ENCODE measurements at places on chromosomes 2 and 18.

- no peak for DNase-seq
These were observed 100.3 kb upstream of the NABP1 start for GRCh38 chr2:191577605-191578004.

DNA sequence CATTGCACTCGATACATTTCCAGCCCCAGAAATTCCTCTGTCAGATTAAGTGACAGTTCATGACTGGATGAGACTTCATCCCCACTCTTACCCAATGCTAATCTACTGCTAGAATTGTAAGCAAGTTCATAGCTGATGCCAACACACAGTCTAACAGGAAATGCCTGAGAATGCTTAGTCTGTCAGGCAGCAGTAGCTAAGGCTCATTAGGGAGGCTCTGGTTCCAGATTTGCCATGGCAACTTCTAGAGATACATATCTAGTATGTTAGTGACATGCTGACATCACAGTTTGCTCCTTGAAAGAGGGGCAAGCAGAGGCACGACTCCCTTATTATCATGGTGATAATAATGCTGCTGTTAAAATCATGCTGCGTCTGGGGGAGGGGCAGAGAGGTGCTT, 198.4 kb downstream of the RBM43 start:
- DNase-seq = no peak

- no peak for DNase-seq
These were observed 17.6 kb upstream of the PPP4R1 start for GRCh38 chr18:9631814-9632496.

DNA sequence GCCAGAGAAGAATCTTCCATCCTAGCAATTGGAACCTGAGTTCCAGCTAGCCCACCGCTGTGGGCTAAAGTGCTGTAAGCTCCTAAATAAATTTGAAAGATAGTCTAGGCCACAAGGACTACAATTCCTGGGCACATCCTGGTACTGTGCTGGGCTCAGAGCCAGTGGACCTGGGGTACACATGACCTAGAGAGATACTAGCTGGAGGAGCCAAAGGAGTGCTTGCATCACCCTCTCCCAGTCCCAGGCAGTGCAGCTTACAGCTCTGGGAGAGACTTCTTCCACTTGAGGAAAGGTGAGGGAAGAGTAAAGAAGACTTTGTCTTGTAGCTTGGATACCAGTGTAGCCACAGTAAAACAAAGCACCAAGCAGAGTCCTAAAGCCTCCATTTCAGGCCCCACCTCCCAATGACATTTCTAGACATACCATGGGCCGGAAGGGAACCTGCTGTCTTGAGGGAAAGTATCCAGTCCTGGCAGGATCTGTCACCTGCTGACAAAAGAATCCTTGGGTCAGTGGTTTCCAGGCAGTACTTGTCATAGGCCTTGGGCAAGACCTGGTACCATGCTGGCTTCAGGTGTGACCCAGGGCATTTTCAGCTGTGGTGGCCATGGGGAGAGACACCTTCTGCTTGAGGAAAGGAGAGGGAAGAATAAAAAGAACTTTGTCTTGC, 89.5 kb downstream of the TMEM185B start:
- no peak for DNase-seq

GRCh38 chr2:13996527-13996926, 636.0 kb upstream of the LRATD1 start:
- DNase-seq = no peak

DNA sequence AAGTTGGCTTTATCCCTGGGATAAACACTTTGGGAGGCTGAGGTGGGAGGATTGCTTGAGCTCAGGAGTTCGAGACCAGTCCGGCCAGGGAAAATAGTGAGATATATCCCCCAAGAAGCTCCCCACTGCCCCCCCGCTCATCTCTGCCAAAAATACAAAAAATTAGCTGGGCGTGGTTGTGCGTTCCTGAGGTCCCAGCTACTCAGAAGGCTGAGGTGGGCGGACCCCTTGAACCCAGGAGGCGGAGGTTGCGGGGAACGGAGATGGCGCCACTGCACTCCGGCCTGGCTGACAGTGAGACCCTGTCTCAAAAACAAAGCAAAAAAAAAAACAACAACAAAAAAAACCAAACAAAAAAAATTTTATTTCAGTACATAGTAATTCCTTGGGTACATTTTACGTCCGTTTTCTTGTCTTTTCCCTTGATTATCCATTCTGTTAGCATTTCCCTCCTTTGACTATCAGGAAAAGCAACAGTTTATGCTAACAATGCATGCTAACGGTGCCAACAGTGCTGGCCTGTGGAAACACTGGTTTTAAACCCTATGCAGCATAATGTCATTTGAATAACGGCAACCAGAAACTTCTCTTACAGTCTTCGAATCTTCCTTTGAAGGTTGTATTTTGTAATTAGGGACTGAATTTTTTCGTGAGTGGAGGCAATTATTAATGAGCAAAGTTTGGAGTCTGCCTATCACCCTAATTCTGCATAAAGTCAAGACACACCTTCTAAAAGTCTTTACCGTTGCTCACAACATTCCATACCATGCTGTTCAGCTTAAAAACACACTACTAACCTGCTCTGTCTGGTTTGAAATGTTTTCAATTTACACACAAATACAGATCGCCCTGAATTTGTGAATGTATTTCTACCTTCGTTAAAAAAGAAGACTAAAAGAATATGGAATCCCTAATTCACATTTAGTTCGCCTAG, 721 bp upstream of the MIB1 start:
- DNase-seq = no peak
